Stimulated activated CD4-positive, alpha-beta T cell treated with anti-CD3 and anti-CD28 coated beads, Interleukin-2, amount 100 ng/mL, for 4 hours (primary cell): ENCODE measurements at places on chromosomes 2 and 18.

DNA sequence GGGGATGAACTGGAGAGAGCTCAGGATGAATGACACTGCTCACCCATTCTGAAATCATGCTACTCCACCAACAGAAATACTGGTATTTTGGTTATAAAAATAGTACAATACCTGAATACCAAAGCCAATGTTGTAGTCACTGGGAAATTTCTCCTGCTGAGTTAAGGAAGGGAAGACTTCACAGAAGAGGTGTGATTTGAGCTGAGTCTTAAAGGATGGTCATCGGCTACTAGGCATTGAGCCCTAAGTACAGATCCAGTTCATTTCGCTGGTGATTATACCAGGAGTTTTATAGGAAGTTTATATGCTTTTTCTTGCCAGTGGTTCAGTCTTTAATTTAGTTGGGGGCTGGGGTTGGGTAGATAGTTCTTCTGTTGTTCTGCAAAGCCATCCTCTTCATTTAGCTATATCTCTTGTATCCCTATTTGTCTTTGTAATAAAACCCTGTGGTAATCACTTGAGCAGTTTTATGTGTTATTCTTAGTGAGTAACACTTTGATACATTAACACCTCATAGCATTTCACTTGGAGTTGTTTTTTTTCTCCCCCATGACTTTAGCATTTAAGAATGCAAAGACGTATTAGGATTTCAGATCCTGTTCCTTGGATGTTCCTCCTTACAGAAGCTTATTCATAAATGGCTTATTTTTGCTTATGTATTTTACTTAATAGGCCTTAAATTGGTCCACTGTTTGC is 239.9 kb upstream of the FOSL2 start:
- DNase-seq: no peak

- DNase-seq: no peak
Measured at GRCh38 chr18:76518123-76518859, 23.2 kb upstream of the ZNF516 start.

GRCh38 chr2:27954221-27954673 is 63.7 kb downstream of the BABAM2 start:
- no peak for DNase-seq

DNA sequence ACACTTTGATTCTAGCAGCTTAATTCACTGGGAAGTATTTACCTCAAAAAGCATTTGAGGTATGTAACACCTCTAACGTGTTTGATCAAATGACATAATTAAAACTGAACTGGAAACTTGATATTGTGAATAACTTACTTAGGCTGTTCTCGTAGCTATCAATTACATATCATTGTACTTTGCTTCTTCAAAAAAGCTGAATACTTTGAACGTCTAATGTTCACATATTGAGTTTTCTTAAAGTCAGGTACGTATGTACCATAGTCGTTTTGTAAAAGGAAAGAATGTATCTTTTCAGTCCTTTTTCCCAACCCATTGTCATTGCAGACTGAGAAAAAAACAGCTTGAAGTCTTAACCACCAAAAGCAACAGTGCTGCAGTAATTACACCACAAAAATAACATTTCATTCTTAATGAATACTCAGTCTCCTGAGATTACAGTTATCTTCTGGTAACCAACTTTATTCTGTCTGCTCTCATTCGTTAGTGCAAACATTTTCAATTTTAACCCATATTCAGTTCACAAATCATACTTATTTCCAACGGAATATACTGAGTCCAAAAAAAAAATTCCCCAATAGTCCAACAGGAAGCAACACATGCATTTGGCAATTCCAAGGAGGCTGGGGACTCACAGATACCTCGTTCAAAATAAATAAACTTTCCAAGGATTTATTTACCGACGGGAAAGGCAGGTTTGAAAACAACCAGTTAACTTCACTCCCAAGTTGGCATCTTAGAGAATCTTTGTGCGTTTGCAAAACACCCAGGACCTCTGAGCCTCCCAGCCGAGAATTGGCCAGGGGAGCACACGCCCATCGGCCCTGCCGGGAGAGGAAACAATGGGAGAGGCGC is 1.1 kb downstream of the CHN1 start:
- no peak for DNase-seq

- no peak for DNase-seq
Measured at GRCh38 chr2:20487392-20488174, 40.7 kb downstream of the RHOB start.

DNA sequence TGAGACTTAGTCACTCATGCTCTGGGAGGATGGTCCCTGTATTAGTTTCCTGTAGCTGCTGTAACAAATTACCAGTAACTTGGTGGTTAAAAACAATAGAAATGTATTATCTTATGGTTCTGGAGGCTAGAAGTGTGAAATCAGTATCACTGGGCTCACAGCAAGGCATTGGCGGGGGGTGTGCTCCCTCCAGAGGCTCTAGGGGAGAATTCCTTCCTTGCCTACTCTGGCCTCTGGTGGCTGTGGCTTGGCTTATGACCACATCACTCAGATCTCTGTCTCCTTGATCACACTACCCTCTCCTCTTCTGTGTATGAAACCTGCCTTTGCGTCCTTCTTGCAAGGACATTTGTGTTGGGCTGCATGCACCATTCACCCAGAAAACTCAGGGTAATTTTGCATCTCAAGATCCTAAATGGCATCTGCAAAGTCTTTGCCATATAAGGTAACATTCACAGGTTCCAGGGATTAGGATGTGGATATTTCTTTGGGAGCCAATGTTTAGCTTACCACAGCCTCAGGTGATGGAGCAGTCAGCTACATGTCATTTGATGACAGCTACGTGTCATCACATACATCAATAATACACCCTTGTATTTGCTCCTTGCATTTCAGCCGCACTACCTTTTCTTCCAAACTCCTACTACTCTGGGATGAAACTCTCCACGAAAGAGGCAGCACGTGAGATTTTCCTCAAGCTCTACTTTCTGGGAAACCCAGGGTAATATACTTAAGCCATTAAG is 49.6 kb upstream of the POU3F3 start:
- DNase-seq: no peak

DNA sequence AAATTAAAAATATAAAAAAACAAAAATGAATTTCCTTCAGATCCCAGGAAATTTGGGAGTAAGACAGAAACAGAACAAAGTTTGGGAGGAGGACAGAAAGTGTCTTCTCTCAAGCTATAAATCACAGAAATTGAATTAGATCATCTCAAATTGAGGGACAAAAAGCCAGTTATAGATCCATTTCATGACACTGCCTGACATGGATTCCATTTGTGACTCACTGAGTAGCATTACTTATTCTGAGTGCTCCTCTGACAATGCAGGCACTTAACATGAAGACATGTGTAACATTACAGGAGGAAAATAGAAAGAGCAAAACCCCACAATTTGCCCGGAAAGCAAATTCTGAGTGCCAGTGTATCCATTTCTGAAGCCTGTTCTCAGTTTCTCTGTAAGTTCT is 63.9 kb upstream of the CREB1 start:
- DNase-seq: no peak

DNA sequence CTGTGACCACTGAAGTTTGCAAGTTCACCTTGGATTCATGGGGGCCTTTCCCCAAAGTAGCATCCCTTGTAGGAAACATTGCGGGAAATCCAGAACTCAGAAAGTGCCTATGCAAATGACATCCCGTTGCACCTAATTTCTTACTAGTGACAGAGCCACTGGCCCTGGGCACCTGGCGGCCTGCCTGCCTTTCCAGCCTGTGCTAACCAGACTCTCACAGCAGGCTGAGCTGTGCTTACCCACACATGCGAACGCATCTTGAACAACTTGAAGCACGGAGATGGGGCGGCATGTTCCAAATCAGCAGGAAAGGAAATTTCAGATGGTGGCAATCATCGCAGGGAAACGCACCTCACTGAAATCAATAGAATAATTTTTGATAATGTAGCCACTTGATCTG is 405.8 kb downstream of the TMEM182 start:
- no peak for DNase-seq

DNA sequence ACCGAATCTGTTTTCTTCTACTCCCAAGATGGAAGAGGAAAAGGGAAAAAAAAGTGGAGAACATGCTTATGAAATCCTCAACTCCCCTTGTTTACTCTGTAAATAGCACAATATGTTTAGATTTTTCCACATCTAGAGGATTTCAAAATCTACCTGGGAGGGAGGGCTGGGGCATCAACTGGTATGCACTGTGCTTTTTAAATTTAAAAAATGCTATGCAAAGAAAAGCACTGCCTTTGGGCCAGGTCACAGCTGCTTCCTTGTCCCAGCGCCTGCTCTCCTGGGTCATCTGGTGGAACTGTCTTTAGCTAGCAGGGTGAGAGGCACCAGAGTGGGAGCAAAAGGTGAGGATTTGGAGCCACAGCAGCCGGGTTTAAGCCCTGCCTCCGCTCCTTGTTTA is 88.2 kb upstream of the BOD1L2 start:
- no peak for DNase-seq

GRCh38 chr2:224552771-224553170 is 32.4 kb downstream of the CUL3 start:
- no peak for DNase-seq
